NCI-H146 (cell line): ENCODE measurements at places on chromosomes 2 and 18.

DNA sequence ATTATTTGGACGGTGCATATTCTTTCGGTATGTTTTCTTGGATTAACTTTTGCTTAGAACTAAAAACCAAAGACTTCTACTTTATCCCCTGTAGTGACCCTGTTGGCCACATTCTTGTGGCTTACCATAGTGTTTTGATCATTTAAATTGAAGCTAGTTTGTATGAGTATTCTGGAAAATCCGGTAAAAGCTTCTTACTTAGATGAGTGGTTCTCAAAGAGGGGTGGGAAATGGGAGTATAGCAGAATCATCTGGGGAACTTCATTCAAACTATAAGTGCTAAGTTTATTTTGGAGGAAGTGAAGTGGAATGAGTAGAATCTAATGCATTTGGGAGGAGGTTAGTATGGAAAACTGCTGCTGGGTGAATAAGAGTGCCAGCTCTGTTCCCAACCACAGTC lies 3.8 kb downstream of the PPP1CB start:
- no peak for DNase-seq

- no peak for DNase-seq
These were observed 1.8 kb upstream of the KYNU start for GRCh38 chr2:142875652-142876051.

- DNase-seq = no peak
These were observed 463 bp upstream of the ALPP start for GRCh38 chr2:232377841-232378734.

DNA sequence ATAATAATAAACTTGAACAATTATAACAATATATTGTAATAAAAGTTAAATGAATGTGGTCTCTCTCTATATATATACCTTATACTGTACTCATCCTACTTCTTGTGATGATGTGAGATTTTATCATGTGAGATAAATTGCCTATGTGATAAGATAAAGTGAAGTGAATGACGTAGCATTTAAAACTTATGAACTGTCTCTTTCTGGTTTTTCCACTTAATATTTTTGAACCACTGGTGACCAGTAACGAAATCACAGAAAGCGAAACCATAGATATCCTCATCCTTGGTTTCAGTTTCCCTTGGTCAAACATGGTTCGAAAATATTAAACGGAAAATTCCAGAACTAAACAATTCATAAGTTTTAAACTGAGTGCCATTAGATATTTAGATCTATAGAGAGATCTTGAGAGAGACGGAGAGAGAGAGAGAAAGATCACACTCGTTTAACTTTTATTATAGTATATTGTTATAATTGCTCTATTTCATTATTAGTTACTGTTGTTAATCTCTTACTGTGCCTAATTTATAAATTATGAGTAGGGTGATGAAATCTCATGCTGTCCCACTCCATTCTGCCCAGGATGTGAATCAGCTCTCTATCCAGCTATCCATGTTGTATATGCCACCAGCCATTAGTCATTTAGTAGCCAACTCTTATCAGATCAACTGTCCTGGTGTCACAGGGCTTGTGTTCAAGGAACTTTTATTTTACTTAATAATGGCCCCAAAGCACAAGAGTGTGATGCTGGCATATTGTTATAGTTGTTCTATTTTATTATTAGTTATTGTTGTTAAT lies 156.8 kb downstream of the THADA start:
- no peak for DNase-seq

- no peak for DNase-seq
These were observed 63.7 kb downstream of the BABAM2 start for GRCh38 chr2:27954221-27954673.

GRCh38 chr2:169771612-169772011 lies 27.1 kb upstream of the SSB start:
- no peak for DNase-seq

DNA sequence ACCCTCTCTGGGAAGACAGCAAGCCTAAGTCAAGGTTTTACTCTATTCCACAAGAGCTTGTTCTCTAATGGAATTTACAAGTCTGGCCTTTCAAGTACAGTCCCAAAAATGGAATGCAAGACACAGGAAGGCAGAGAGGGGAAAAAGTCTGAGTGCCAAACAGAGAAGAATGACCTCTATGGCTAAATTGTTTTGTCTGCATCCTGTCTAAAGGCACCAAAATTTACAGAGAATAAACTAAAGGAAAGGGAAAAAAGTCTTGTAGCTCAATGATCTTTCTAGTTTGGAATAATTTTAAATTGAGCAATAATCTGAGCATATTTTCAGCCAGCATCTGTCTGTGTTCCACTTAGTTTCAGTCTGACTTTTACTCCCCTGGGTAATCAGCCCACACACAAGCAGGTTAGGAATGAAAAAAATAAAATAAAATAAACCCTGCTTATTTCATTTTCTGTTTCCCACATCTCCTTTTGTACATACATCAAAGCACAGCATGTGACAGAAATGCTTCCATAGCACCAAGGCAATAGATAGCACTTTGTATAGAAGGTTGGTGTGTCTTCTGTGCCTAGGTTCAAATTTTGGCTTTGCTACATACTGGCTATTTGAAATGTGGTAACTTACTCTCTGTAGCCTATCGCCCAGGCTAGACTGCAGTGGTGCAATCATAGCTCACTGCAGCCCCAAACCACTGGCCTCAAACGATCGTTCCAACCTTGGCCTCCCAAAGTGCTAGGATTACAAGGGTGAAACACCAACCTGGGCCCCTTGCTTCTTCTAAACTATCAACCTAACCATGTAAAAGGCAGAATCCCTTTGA lies 105.1 kb downstream of the SLC8A1 start:
- no peak for DNase-seq
